ENCODE measurements at places on chromosomes 12 and 14.
A peak's percentile ranks its signal among the peaks of the same experiment; 100 is the strongest.

DNA sequence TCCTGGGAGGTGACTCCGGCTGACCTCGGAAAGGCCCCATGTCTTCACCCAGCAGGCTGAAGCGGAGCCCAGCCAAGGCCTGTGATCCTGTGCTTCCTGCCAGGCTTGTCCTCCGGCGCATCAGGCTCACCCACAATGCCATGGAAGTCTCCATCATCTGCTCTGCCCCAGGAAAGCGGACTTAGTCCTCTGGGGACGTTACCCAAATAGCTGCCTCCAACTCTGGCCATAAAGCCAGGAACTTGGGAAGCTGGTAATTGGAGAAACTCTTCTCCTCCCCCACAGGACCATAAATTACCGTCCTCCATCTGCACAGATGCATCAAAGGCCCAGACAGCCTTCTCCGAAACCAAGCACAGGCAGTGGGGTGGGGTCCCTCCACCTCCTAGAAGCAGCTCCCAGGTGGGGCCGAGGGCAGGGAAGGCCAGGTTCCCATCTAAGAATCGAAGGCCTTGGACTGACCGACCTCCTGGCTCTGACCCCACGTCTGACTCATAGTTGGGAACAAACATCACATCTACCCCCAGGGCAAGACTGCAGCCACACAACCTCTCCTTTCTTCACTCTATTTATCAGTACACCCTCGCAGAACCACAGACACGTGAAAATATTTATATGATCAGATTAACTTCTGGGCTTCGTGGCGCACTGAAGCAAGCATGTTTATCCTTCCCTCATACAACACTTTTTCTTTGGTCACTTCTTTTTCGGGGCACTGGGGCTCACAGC, 56.4 kb downstream of the PITPNM2 start:
- H3K36me3 ChIP-seq, result no peaks in the 10 kb centered on the region
- no peak for DNase-seq
- peak overlapping the region; percentile 66 for H3K27ac ChIP-seq
- no peaks in the 10 kb centered on the region for H3K27me3 ChIP-seq

GRCh38 chr12:57899010-57899662, 42.2 kb upstream of the ATP23 start:
- no peaks in the 10 kb centered on the region for H3K36me3 ChIP-seq
- no peak for DNase-seq
- peak overlapping the region; percentile 38 for H3K4me3 ChIP-seq
- H3K27ac ChIP-seq, result peak overlapping the region; percentile 98
- H3K27me3 ChIP-seq, result no peaks in the 10 kb centered on the region

DNA sequence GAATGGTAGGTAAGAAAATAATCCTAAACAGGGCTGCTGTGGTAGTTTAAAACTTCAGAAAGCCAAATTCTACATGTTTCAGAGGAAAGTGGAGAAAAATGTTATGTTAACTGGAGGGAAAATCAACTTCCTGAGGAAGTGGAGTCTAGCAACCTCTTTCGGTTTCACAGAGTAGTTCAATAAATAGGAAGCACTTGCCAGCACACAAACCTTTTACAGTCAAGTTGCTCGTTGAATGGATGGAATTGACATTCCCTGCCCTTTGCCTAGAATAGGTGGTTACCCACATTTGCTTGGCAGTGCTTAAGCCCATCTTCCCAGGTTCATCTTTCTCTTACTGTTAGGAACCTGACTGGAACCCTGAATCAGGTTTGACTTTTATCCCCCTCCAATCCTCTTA, 15.9 kb downstream of the ANKRD13A start:
- no peaks in the 10 kb centered on the region for H3K27me3 ChIP-seq
- H3K27ac ChIP-seq, result no peak overlapping the region
- no peak overlapping the region for H3K4me3 ChIP-seq

DNA sequence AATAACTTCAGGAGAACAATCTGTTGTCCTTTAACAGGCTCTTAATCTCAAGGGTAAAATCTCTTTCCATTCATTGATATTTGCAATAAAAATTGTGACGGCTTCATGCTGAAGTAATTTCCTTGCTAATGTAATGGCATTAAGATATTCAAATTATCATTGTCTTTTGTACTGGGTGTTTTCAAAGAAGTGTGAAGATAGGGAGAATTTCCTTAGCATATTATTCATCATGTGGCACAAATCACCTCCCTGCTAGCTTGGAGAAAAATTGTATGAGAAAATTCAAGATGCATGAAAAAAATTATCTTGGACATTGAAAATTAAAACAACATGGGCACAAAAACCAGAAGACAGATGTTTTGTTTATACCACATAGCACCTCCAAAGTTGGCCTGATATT, 63.6 kb upstream of the ARID2 start:
- peaks cover 17% of the 10 kb centered on the region for H3K4me1 ChIP-seq

DNA sequence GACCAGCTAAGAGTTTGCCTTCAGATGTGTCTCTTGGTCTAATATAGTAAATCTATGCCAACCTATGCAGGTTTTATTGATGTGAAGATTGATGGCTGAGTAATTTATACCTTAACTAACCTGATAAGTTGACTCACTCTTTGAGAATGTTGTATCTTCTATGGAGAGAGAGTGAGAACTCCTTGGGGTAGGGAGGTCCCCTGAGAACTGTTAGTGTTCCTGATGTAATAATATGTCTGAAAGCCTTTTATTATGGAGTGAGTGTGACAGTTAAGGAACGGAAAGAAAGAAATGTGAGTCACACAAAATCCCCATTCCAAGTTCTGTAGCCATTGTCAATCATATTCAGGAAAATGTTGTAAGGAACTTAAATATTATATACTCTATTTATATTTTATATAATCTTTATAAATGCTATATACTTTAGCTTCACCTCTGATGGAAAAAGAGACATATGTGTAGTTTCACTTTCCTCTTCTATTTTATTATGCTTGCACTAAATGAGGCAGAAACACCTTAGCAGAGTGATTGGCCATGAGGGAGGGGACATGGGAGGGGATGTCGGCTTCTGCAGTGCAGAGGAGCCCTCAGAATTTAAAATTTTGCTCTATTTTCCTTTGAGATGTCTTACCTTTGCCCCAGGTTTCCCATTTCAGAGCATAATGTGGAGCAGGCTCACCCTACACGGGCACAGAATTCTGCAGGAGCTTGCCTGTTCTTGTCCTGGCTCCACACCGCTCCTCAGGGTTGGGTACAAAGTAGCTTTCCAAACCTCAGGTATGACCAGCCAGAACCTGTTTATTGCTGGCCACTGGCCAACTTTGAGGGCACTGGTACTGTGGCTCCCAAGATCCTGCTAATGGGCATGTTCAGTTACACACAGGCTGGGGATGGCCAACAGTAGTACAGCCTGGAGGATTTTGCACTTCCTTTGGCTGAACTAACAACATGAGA, 57.7 kb downstream of the ARF6 start:
- peaks cover 13% of the 10 kb centered on the region for H3K4me1 ChIP-seq
- H3K4me3 ChIP-seq, result no peak overlapping the region
- no peaks in the 10 kb centered on the region for H3K27me3 ChIP-seq
- DNase-seq, result no peak

DNA sequence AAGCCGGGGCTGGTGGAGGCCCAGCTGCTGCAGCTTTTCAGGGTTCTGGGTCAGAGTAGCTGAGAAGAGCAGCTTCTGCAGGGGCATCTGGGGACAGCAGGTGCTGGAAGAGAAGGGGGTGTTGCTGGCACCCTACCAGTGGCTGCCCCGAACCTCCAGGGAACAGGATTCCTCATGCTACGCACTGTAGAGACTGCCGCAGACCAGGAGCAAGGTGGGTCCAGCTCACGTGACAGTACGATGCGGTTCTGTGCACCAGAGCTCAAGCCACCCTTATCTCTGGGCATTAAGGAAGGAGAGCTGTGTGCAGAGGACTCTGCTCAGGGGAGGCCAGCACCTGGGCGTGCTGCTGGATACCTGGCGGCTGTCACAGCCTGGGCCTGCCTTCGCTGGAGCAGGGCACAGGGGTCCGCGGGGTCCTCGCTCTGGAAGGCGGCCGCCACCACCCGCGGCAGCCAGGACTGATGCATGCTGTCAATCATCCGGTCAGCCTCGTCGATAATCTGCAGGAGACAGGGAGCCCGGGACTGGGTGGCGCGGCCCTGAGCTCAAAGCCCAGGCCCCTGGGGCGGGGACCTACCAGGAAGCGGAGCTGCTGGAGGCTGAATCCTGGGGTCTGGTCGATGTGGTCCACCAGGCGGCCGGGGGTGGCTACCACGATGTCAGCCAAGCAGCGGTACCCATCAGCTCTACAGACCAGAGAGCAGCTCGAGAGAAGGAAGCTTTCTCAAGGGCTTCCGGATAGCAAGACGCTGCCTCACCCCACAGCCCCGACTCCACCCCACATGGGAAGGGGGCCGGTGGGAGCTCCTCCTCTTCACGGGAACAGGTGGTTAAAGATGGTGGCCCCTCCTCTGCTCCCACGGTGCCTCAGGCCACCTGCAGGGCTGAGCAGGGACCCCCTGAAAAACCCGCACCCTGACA, 2.9 kb downstream of the DDX51 start:
- H3K36me3 ChIP-seq, result peaks cover 38% of the 10 kb centered on the region
- H3K4me3 ChIP-seq, result no peak overlapping the region
- no peaks in the 10 kb centered on the region for H3K27me3 ChIP-seq
- DNase-seq, result no peak

GRCh38 chr14:95483309-95484165, 32.9 kb downstream of the SYNE3 start:
- peak overlapping the region; percentile 24 for H3K4me3 ChIP-seq
- peak overlapping the region; percentile 68 for H3K27ac ChIP-seq
- H3K36me3 ChIP-seq, result no peaks in the 10 kb centered on the region
- H3K4me1 ChIP-seq, result peaks cover 17% of the 10 kb centered on the region
- DNase-seq, result peak; percentile 64
- H3K27me3 ChIP-seq, result no peaks in the 10 kb centered on the region

DNA sequence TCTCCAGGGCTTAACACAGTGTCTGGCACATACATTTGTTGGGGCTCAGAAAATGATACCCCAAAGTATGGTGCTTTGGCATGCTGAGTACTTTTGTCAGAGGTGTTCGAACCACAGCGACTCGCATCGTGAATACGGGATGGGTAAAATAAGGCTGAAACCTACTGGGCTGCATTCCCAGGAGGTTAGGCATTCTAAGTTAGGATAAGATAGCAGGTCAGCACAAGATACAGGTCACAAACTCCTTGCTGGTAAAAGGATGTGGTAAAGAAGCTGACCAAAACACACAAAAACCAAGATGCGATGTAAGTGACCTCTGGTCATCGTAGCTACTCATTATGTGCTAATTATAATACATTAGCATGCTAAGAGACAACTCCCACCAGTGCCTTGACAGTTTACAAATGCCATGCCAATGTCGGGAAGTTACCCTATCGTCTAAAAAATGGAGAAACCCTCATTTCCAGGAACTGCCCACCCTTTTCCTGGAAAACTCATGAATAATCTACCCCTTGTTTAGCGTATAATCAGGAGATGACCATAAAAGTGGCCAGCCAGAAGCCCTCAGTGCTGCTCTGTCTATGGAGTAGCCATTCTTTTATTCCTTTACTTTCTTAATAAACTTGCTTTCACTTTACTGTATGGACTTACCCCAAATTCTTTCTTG, 3.3 kb upstream of the AEBP2 start:
- H3K4me1 ChIP-seq, result peaks cover 15% of the 10 kb centered on the region
- H3K4me3 ChIP-seq, result no peak overlapping the region
- H3K27me3 ChIP-seq, result no peaks in the 10 kb centered on the region

- H3K27ac ChIP-seq, result no peak overlapping the region
- H3K27me3 ChIP-seq, result no peaks in the 10 kb centered on the region
- no peak for DNase-seq
Measured at GRCh38 chr14:30808576-30808975, 65.8 kb upstream of the COCH start.

DNA sequence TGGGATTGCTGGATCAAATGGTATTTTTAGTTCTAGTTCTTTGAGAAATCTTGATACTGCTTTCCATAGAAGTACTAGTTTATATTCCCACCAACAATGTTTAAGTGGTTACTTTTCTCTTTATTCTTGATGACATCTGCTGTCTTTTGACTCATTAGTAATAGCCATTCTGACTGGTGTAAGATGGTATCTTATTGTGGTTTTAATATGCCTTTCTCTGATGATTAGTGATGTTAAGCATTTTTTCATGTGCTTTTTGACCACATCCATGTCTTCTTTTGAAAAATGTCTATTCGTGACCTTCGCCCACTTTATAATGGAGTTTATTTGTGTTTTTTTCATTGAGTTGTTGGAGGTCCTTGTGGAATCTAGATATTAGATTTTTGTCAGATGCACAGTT, 865.7 kb downstream of the SLC6A15 start:
- no peak overlapping the region for H3K4me3 ChIP-seq
- no peaks in the 10 kb centered on the region for H3K27me3 ChIP-seq
- no peak for DNase-seq
- no peaks in the 10 kb centered on the region for H3K36me3 ChIP-seq
- no peak overlapping the region for H3K27ac ChIP-seq

DNA sequence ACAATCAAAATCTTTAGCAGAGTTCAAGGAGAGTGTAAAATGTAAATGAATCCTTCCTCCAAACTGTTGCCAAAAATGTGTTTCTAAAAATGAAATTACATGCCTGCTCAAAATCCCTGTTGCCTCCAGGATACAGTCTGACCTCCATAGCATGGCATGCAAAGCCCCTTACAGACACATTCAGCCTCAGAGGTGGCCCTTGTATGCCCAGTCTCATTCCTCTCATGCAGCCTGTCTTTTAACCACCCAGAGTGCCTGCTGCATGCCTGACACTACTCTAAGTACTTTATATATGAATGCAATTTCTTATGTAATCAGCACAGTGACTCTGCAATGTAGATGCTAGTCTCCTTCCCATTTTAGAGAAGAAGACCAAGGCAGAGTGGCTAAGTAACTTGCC, 24.4 kb upstream of the PTPRQ start:
- no peak overlapping the region for H3K27ac ChIP-seq
- H3K36me3 ChIP-seq, result no peaks in the 10 kb centered on the region
- no peak overlapping the region for H3K4me3 ChIP-seq
- H3K4me1 ChIP-seq, result peaks cover 7% of the 10 kb centered on the region

DNA sequence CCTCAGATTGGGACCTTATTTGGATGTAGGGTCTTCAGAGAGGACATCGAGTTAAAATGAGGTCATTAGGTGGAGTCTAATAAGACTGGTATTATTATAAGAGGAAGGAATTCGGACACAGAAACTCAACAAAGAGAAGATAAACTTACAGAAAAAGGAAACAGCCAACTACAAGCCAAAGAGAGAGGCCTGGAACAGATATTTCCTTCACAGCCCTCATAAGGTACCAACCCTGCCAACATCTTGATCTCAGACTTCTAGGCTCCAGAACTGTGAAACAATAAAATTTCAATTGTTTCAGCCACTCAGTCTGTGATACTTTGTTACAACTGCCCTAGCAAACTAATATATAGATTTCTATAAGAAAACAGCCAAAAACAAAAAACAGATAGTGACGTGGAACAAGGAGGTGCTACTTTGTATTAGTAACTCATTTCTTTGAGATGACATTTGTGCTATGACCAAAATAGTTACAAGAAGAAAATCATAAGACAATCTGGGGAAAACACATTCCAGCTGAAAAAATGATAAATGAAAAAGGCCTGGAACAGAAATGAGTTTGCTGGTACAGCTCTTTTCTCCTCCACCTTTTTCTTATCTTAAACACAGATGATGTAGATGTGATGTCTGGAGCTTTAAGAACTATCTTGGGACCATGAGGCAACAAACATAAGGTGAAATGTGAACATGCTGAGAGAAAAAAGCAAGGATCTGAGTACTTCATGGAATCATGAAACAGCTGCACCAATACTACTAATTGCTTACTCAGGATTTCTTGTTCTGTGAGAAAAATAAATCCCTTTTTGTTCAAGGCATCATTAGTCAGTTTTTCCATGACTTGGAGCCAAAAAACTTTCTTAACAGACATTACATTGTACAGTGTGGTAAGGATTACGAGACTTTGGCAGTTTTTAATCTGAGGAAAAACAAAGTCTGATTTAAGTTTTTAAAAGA, 243.2 kb downstream of the ANO6 start:
- H3K36me3 ChIP-seq, result no peaks in the 10 kb centered on the region
- H3K27ac ChIP-seq, result peak overlapping the region; percentile 87
- DNase-seq, result no peak
- no peak overlapping the region for H3K4me3 ChIP-seq
- no peaks in the 10 kb centered on the region for H3K27me3 ChIP-seq

GRCh38 chr14:67690011-67690410, 5.6 kb downstream of the RDH11 start:
- no peak overlapping the region for H3K27ac ChIP-seq
- peaks cover 41% of the 10 kb centered on the region for H3K36me3 ChIP-seq
